Epithelial cell of proximal tubule (primary cell): ENCODE measurements at places on chromosomes 4 and X.

DNA sequence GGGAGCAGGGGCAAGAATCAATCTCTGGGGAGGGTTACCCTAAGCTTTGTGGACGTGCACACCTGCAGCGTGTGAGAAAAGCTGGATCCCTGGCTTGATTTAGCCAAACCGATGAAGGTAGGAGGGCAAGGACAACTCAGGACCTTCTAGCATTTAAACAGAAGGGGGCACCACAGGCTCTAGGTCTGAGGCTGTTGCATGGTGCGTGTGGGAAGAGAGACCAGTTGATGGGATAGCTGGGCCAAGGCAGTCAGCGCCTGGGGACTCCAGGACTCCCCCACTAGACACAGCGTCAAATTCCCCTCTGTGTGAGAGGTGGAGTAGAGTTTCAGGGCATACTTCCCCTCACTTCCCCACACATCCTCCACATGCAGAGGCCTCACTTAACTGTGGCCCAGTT, 4.3 kb downstream of the GABRQ start:
- no peak for DNase-seq

- no peak for DNase-seq
Measured at GRCh38 chr4:6354119-6354518, 84.5 kb downstream of the WFS1 start.

DNA sequence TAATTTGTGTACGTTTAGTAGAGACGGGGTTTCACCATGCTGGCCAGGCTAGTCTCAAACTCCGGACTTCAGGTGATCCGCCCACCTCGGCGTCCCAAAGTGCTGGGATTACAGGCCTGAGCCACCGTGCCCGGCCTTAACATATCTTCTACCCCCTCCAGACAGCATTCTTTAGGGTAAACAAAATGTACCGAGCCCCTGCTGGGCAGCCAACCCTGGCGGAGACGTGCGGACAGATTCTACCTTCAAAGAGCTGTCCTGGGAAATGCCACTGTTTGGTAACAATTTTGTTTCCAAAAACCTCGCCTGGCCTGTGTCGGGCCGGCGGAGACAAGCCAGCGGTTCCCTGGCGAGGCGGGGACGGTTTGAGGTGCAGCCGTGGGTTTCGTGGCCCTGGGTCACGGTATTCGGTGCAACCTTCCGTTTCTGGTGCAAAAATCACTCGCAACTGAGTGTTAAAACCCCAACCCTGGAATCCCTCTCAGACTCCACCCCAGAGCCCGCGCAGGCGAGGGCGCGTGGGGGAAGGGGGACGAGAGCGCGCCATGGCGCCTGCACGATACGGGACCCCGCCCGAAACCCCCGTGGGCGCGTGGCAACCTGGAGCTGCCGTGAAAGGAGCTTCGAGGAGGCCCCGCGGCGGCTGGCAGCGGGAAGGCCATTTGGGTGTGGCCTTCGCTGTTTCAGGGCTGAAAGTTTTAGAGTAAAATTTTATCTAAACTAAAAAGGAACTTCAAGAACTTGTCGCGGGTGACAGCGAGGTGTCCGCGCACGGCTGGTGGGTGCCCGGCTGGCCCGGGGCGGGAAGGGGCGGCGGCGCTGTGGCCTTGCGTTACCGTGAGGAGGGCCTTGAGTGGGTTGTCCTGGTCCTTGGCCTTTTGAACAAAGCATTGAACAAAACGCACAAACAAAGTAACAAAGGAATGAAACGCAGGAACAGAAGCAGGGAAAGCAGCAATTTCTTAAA, 17.0 kb downstream of the MRFAP1 start:
- no peak for DNase-seq

DNA sequence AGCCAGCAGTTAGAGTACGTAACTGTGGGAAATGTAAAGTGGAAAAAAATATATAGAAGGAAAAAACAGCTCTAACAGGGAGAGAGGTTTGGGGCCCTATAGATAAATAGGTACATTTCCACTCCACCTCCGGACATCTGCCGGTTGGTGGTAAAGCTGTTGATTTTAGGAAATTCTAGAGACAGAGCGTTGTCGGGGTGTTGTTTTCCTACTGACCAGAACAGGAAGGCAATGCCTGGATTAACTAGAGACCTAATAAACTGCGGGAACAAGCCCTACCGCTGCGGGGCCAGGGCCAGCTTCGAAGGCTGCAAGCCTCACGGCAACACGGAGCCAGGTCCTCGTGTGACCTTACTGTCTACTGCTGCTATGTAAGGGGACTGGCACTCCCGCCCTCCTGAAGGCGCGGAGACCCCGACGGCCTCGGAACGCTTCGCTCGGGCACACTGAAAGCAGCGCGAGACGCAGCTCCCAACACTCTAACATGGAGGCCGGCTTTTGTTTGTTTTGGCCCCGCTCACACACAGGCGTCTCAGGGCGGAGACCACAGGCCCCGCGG, 702 bp upstream of the CDKN2AIP start:
- no peak for DNase-seq

DNA sequence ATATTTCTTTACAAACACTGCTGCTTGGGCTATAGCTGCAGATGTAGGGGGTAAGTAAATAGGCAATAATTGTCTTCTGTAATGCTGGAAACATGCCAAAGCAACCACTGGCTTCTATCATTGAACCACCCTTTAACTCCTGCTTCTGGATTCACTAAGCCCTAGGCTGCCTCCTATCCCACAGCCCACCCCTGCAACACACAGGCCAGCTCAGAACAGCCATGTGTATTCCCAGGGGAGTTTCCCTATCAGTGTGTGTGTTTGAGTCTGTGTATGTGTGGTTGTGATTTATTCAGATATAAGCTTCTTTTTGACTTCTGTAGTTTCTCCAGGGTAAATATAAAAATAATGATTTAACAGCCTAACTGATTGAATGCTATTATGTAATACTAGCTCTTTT, 291.3 kb downstream of the PCDH10 start:
- DNase-seq: no peak

- no peak for DNase-seq
Measured at GRCh38 chr4:8729408-8730149, 137.0 kb downstream of the CPZ start.

GRCh38 chrX:108070891-108071290, 20.5 kb downstream of the PSMD10 start:
- no peak for DNase-seq

DNA sequence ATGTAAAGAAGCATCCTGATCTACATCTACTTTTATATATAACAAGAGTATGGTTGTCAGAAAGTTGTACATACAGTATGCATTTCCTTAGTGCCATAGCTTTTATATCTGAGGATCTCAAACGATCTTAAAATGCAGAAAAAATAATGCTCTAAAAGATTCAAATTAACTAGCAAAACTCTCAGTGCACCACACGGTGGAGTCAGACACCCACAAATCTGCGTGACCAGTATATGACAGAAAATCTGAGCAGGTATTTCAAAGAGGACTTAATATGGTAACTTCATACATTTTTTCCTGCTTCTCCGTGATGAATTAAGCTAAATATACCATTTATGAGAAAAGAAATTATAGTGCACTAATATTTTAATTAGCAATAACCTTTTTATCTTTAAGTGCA, 803.0 kb downstream of the DMD start:
- no peak for DNase-seq

GRCh38 chrX:129773649-129774458, 5.9 kb upstream of the SASH3 start:
- no peak for DNase-seq

DNA sequence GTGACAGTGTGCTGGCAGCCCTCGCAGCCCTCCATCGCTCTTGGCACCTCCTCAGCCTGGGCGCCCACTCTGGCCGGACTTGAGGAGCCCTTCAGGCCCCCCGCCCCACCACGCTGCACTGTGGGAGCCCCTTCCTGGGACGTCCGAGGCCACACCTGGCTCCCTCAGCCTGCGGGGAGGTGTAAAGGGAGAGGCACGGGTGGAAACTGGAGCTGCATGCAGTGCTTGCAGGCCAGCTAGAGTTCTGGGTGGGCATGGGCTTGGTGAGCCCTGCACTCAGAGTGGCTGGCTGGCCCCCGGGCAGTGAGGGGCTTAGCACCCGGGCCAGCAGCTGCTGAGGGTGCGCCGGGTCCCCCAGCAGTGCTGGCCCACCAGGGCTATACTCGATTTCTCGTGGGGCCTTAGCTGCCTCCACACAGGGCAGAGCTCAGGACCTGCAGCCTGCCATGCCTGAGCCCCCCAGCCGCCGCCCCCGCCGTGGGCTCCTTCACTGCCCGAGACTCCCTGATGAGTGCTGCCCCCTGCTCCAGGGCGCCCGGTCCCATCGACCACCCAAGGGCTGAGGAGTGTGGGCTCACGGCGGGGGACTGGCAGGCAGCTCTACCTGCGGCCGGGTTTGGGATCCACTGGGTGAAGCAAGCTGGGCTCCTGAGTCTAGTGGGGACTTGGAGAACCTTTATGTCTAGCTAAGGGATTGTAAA, 1672.7 kb upstream of the PCDH7 start:
- no peak for DNase-seq

GRCh38 chr4:10005632-10006031, 15.7 kb downstream of the SLC2A9 start:
- no peak for DNase-seq

- no peak for DNase-seq
Measured at GRCh38 chrX:26918631-26919030, 544.5 kb downstream of the PPP4R3C start.

DNA sequence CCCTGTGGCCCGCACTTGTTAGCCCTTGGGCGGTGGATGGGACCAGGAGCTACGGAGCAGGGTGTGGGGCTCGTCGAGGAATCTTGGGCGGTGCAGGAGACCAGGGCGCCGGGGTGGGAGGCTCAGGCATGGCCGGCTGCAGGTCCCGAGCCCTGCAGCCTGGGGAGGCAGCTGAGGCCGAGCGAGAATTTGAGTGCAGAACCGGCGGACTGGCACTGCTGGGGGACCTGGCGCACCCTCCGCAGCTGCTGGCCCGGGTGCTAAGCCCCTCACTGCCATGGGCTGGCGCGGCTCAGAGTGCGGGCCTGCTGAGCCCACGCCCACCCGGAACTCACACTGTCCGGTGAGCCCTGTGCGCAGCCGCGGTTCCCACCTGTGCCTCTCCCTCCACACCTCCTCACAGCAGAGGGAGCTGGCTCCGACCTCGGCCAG, 73.6 kb upstream of the TLL1 start:
- DNase-seq: no peak

- no peak for DNase-seq
Measured at GRCh38 chr4:59814402-59815010, 1385.6 kb upstream of the ADGRL3 start.

- no peak for DNase-seq
Measured at GRCh38 chr4:164613792-164614191, 140.1 kb upstream of the SMIM31 start.

GRCh38 chrX:53362449-53362848, 60.0 kb downstream of the SMC1A start:
- no peak for DNase-seq

DNA sequence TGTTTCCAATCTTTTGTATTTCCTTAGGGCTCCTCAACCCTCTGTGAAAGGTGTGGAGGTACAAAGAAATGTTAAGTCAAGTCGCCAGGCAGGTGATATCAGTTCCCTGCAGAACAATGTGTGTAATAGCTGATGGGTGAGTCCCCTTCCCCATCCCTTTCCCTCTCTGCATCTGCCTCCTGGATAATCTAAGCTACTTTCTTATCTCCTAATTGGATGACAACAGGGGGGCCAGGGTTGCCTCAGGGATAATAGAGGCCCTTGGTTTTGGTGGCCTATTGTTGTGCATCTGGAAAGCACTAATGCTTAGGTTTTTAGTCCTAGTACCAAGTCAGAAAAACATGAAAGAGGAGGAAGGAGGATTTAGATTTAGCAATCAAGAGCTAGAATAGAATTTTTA, 29.1 kb downstream of the MAGED1 start:
- DNase-seq: no peak

- no peak for DNase-seq
Measured at GRCh38 chr4:153156721-153157120, 47.5 kb upstream of the TRIM2 start.

DNA sequence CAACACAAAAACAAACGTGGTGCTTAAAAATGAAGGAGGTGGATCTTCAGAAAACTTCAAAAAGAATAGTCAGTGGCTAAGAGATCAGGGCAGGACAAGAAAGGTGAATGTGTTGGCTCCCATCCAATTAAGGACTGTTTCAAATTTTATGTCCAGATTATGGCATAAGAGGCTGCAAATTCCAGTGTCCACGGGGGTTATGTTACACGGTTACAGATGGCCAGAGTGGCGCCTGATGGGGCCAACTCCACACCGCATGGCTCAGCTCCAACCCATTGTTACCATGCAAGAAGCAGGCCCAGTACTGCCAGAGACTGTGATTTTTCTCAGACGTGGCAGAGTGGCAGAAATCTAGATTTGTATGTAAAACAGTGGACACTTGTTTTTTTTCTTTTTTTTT, 168.4 kb upstream of the TENM3 start:
- no peak for DNase-seq

- DNase-seq: no peak
Measured at GRCh38 chr4:159367781-159368080, 264.9 kb downstream of the RAPGEF2 start.

DNA sequence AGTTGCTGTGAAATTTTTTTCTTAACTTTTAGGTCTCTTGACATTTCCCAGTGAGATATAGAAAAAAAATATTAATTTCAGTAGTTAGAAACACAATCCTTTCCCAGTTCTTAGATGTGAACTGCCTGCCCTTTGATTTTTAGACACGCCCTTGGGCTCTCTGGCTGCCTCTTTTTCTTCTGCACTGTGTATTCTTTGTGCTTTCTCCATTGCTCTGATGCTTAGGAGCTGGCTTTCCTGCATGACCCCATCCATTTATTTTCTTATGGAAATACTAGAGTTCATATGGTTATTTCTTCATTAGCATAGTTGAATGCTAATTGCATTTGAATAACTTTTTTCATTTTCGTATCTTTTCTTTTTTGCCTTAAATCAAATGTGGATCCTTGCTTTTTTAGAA, 224.9 kb upstream of the SMIM31 start:
- no peak for DNase-seq

- DNase-seq: no peak
Measured at GRCh38 chr4:122689972-122690371, 42.5 kb upstream of the BBS12 start.

- DNase-seq: no peak
Measured at GRCh38 chr4:33722800-33723516, 2521.4 kb downstream of the ARAP2 start.

DNA sequence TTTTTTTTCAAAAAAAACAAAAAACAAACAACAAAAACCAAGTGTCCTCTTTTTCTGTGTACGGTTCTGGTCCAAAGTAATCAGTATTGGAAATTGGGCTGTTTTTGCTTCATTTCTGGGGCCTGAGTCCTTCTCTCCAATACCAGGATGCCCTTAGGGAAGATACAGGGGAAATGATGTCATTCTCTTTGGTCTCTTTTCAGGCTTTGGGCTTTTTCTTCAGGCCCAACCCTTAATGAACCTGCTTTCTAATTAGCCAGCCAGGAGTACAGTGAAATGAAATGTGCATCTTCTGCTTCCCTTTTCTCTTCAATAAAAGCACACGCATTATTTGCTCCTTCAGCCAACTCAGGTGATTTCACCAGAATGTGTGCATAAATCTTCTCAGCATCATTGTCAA, 52.6 kb upstream of the RBPJ start:
- no peak for DNase-seq

GRCh38 chrX:30141966-30142365, 73.4 kb upstream of the MAGEB2 start:
- peak; percentile 23 for DNase-seq
